HT1080 (cell line): ENCODE measurements at places on chromosomes 16 and 17. TPM values are rescaled to one million over a fixed set of nuclear protein-coding genes. Genes with fewer than 3 reads are reported as not detected.

- no peak for DNase-seq
Measured at GRCh38 chr16:57502048-57502775, 15.9 kb upstream of the DOK4 start.

- no peak for DNase-seq
Measured at GRCh38 chr16:7555459-7555858, 222.8 kb downstream of the RBFOX1 start.

DNA sequence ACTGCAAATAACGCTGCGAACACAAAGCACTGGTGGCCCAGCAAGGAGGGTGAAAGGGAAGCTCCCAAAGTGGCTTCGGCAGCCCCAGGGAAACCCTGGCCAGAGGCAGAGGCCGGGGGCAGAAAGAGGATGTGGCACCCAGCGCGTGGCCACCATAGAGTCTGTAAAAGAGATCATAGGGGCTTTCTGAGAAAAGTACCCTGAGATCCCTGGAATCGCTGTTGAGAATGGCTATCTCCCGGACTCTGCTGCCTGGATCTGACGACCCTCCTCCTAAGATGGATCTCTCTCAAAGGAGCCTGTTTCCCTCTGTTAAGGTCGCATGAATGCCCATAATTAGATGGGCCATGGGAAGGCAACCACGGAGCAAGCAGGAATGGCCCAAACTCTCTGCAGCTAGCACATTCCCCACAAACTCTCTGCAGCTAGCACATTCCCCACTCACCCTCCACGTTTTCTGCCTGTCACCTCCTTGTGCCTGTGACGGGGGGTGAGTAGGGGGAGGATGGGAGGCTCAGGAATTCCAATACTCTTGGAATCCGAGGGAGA, 364.4 kb downstream of the XYLT1 start:
- DNase-seq: no peak

DNA sequence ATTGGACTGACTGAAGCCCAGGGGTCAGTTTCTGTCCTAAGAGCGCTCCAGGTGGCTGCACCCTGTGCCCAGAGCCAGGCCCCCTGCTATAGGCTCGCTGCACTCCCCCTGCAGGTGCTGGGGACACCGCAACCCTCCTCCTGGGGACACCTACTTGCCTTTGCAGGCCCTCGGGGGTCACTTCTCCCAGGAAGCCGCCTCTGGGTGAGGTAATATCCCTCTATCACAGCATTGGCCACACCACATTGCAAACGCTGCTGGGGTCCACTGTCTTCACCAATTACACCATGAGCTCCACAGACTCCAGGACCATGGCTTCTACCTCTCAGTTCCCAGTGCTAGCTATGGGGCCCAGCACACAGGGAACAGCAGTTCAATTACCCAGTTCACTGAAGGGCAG, 14.9 kb downstream of the USP36 start:
- no peak for DNase-seq

Gene MPG
- 198 and 210 TPM in 2 replicates for total RNA-seq

- no peak for DNase-seq
Measured at GRCh38 chr17:80316927-80317705, 56.5 kb downstream of the RNF213 start.

Gene DPH1
- 44.7 and 53.9 TPM in 2 replicates for total RNA-seq

DNA sequence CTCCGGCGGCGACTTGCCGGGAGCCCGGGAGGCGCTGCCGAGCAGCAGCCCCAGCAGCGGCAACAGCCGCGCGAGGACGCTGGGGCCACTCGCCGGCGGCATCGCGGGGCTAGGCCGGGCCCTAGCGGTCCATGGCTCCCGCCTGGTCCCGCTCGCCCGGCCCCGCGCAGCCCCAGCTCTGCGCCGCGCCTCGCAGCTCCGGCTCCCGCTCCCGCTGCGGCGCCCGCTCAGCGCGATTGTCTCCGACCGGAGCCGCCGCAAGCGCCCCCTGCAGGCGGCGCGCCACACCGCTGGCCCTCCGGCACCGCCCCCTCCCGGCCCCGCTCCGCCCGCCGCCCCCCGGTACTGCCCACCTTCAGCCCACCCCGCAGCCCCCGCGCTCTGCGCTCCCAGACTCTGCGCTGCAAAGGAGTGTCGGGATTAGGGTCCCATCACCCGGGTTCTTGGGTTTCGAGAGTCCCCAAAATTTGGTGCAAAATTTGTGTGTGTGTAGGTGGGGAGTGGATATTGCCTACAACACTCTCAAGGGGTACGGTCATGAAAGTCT, at the start of gene FAM171A2:
Gene FAM171A2 (minus strand): TSS at position 241 of the 547 bp plus-strand sequence. CDS start 139 bp downstream, at position 102.
- no peak for DNase-seq

Gene CCDC200
- total RNA-seq: not detected in 2 replicates
